Aorta (tissue), 5 donors: ENCODE measurements at places on chromosomes 2 and 18. TPM values are rescaled to one million over a fixed set of nuclear protein-coding genes. Genes with fewer than 3 reads are reported as not detected.

DNA sequence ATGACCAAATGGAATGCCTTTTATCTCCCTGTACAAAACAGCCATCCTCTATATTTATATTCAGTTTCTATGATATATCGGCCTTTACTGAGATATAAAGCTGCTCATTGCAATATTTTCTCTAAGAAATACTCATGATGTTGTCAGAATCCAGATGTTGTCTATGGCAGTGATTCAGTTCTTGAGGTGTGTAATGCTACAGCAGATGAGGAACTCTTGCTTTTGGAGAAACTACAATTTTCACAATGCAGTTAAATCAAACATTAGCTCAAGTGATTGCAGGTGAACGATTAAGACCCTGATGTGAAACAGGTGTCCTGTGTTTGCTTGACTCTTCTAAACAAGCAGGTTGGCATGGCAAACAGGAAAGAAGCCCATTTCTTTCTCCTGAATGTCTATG is 256.2 kb upstream of the CDH20 start:
- no peak for DNase-seq

HNMT gene
- 82.8 TPM for total RNA-seq

DNA sequence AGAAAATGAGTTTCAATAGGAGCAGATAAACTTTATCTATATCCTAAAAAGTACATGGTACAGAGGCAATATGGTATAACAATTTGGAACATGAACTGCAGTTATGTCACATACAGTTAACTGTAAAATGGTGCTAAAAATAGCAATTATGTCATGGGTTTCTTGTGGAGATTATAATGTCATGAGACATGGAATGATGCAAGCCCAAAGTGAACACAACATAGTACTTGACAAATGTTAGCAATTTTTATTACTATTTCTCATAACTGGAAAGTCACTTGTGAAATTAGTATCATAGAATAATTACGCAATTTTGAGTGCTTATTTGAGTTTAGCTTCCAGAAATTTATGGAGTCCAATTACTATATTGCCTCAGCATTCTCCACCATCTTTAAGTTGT is 1263.4 kb downstream of the DSC3 start:
- no peak for DNase-seq

DNA sequence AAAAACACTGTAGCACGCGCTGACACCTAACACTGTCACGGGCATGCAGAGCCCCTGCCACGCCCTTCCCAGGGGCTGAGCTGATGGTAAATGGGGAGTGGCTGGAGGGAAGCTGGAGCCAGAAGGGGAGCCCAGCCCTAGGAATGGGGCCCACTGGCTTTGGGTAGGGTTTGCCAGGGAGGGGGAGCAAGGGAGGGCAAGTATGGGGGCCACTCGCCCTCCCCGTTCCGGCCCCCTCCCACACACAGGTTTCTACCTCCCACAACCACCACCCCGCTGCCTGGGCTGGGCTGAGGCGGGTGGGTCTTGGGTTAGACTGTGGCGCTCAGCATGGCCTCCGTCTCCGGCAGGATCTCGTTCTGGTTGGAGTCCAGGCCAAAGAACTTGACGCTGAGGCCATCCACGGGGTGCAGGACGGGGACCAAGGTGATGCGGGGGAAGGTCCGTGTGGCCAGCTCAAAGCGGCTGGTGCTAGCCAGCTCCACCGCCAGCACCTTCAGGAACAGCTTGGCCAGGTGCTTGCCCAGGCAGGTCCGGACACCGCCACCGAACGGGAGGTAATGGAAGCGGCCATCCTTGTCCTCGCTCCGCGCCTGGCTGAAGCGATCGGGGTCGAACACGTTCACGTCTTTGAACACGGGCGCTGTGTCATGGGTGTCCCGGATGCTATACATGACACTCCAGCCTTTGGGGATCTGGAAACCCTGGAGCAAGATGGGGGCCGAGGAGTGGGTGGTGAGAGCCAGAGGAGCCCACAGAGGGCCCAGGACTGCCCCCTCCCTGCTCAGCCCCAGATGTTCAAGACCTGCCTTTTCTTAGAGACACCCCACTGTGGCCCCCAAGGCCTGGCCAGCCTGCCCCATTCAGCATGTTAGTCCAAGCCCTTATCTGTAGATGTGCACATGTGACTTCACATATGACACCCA is 15.5 kb downstream of the CYP26B1 start:
- DNase-seq, result peak; percentile 27
